Posterior cingulate gyrus (tissue), 11 donors: ENCODE measurements at places on chromosomes 6 and 20.

DNA sequence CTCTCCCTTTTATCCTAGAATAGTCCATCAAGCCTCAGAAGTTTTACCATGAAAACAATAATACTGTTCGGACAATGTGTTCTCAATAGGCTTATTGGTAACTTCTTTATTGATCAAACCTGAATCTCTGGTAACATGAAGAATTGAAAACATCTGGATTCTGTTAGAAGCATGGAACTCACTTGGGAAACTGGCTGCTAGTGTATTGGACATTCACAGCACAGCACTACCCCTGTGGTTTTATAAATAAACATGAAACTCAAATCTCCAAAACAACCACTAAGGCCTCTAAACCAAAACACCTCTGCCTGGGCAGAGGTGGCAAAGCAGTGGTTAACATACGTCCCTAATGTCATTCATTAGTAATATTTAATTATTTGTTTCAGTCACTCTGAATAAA lies 157.6 kb upstream of the KCNQ5 start:
- DNase-seq: no peak

- peak; percentile 24 for DNase-seq
Observed at GRCh38 chr6:168691774-168692173, 250.8 kb downstream of the SMOC2 start.

DNA sequence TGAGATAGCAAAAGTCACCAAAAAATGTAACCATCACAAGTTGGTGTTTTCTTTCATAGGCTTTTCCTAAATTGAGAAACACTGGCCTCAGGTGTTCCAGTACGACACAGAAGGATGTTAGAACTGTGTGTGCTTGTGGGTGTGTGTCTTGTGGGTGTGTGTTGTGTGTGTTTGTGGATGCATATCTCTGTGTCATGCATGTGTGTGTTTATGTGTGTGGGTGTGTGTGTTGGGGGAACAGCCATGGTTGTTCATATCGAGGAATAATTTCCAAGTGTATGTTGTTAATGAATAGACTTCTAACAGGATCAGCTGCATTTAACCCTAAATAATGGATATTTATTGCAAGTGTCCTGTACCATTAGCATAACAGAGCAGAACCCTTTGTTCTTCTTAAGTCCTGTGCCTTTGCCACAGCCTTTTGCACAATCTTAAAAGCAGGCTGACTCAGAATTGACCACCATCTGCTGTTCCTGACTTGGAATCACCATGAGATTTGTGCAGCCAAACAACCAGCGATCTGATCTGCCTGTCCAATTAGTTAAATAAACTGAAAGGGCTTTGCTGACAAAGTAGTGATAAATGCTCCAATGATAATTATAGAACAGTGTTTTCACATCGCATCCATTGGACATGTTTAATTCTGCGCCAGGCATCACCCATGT lies 7.6 kb downstream of the CD93 start:
- DNase-seq: no peak

DNA sequence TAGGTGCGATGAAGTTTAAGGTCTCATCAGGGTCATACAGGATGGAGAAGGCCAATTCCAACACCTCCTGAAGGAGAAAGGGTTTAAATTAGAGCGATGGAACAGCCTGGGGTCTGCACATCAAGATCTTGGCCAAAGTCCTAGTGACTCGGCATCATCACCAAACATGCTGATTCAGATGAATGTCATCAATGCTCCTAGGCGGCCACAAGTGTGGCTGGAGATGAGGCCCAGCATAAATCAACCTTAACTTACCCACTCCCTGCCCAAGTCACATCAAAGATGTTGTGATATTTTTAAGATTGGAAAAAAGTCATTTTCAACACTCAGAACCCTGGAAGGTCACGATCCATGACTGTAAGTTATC lies 37.5 kb downstream of the ELMO2 start:
- DNase-seq: no peak

DNA sequence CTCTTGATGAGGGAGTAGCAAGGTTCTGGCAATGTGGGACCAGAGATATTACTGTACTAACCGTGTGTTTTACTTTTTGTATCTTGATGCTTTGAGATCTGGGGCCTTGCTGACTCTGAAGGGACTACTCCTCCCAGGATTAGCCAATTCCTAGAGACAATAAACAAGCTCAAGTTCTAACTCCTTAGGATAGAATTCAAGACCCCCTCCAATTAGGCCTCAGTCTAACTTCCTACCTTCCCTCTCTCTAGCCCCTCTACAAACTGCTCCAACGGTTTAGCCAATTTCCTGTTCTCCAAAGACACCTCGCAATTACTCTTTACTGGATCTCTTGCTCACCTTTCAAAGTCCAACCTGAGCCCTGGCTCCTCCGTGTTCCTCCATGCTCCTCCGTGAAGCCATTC lies 158.7 kb upstream of the JARID2 start:
- DNase-seq: no peak

GRCh38 chr6:98824902-98825599 lies 9.3 kb upstream of the POU3F2 start:
- DNase-seq: no peak

DNA sequence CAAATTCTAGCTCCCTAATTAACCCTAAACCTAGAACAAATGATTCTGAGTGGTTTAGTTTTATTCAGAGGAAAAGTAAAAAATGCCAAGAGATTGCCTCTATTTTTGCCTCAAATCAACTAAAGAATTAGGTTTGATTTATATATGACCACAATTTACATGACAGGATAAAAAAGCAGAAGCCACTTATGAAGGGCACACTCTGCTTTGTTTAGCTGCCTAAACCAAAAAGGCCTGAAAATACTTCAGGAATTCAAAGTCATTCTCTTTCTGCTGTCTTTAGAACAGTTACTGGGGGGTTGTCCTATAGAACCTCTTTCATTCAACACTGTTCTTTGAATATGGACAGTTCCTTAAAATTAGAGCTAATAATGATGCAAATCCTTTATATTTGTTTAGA lies 5.3 kb downstream of the FBXO5 start:
- no peak for DNase-seq

DNA sequence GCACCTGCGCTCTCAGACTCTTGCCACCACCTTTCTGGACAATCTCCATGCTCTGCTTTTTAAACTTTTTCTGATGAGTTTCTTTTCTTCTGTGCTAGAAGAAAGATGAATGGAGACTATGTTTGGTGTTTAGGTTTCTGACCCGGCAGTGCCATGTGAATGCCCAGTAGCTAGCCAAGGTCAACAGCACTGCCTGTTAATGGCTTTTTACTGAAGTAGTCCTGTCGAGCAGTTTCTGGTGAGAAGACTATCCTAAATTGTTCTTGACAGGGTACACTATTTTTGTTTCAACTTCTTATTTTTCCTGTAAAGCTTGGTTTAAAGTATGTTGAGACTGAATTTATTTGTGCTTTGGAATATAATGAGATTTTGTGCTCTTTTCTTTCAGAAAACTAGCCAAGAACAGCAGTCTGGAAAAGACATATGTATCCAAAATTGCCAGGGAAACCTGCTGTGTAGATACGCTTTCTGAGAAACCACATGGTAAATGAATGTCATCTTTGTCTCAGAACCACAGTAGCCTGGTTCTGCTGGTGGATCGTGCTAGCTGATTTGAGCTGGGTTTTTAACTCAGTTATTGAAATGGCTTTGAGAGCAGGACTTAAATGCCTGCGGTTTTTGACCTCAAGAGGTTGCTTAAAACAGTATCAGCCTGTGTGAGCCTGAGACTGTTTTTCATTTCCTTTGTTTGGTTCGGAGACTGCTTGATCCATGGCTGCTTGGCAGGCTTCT lies 48.1 kb downstream of the KCNS1 start:
- no peak for DNase-seq

- DNase-seq: no peak
Observed at GRCh38 chr6:106666282-106667021, 37.1 kb downstream of the QRSL1 start.
